Cerebellar cortex (tissue), 1 donor: ENCODE measurements at places on chromosomes 4 and X.

DNA sequence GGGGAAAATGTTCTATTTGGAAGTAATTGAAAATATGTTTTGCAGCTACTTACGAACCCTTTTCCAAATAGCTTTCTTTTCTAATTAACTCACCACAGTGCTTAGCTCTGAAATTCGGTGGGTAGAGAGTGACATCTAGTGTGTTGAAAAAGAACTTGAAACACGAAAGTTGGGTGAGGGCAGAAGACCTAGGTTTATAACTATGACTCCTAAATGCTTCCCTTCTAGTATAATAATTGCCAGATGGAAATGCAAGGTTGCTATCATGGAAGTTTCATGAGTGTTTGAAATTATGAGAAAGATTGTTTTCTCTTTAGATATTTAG lies 77.3 kb upstream of the NOCT start:
- DNase-seq, result peak; percentile 46

DNA sequence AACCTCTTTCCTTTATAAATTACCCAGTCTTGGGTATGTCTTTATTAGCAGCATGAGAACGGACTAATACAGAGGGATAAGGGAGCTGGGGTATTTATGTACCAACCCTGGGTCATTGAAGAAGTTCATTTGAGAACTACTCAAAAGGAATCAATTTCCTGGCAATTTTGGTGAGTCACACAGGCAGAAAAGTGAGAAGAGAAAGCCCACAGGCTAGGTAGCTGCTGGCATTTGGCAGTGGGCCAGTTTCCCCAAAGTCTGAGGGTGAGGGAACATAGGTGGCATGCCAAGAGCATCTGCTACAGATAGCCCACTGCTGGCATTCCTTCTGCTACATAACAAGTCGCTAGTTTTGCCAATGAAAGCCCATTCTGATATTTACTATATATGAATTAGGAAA lies 411.2 kb downstream of the MID1IP1 start:
- no peak for DNase-seq

DNA sequence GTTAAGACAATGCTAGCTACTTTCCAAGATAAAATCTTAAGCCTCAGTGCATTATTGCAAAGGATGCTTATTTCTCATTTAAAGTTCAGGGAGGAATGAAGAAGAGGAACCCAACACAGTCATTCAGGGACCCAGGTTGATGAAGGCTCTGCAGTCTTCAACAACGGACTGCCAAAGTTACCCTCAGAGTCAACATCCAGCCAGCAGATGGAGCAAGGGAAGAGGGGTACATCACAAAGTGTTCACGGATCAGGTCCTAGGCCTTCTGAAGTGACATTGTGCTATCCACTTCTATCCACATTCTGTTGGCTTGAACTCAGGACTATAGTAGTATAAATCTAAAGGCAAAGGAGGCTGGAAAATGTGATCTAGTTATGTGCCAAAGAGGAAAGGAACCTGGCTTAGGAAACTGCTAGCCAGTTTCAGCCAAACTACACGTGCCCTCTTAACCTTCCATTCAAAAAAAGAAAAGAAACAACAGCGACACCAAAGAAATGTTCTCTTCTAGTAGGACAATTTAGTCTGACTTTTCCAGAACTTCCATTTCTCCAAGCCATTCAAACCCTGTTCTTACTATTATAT lies 28.8 kb downstream of the NKX6-1 start:
- peak; percentile 16 for DNase-seq

DNA sequence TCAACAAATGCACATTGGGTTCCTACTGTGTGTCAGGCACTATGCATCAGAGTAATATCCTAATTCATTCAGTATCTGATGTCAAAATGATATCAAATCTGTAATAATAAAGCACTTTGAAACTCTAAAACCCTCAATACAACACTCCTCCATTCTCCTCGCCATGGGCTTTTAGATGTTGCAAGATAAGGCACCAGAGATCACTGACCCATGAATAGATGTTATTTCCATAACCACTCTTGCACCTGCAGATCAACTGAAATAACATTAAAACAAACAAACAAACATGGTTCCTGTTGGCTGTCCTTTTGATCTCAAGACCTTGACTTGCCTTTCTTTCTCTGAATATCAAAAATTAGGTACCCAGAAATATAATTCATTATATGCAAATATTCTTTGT lies 100.2 kb downstream of the MAB21L2 start:
- DNase-seq, result no peak

DNA sequence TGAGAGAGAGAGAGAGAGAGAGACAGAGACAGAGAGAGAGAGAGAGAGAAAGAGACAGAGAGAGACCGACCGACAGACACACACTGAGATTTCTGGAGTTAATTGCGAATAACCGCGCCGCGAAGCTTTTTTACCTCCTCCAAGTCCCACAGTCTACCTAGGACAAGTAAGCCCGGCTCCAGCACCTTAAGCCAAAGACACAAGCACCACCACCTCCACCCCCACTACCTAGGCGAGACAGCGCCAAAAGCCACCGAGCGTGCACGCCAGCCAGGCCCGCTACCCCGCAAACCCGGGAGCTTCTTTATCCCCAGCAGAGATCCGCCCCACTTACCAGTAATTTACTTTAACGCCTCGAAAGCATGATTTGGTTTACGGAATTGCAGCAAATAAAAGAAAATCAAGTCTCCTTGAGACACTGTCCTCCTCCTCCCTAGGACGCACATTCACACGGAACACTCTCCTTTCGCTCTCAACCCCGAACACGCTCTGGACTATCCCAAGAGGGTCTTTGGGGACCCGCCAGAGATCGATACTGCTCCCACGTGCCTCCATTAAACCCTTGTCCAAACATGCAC lies 649.6 kb upstream of the DIPK2B start:
- peak; percentile 5 for DNase-seq

DNA sequence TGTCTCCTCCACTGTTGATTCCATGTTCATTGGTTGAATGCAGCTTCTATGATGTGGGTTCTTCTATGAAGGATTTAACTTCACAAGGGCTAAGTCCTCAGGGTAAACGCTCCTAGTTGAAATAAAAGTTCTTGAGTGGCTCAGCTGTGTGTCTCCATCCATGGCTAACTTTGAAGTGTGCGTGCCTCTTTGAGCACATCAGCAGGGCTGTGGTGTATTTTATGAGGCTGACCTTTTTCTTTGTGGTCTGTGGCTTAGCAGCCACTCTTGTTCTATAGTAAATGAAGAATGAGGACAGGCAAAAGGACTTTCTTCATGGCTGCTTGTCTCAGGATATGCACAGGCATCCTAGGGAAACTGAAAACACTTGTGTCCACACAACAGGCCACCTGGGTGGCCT lies 88.5 kb downstream of the KIT start:
- DNase-seq, result no peak

DNA sequence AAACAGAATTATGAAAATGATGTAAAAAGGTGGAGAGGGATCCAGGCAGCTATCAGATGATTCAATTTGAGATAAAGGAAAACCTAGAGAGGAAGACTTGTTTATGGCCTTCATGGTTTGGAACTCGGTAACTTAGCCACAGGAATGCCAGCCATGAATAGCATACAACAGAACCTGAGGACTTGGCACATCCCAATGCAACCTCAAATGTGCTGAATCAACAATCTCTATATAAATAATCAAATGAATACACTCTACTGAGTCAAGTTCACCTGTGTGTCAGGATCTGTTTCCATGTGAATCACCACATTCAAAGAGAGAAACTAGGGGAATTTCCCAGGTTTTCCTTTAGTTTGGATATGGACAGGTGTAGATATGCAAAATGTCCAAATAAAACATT lies 86.9 kb downstream of the MBNL3 start:
- DNase-seq, result no peak

- no peak for DNase-seq
Measured at GRCh38 chr4:86845593-86845992, 3.6 kb downstream of the SLC10A6 start.

- DNase-seq, result no peak
Measured at GRCh38 chr4:3044870-3045819, 29.2 kb downstream of the HTT-AS start.

DNA sequence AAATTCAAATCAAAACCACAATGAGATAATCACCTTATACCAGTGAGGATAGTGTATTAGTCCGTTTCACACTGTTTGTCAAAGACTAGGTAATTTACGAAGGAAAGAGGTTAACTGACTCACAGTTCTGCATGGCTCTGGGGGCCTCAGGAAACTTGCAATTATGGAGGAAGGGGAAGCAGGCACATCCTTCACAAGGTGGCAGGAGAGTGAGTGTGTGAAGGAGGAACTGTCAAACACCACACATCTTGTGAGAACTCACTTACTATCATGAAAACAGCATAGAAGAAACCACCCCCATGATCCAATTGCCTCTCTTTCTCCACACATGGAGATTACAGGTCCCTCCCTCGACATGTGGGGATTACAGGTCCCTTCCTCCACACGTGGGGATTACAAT lies 54.7 kb upstream of the TRPC5 start:
- DNase-seq, result no peak

- DNase-seq, result no peak
Measured at GRCh38 chrX:31508338-31508737, 436.5 kb upstream of the FTHL17 start.

DNA sequence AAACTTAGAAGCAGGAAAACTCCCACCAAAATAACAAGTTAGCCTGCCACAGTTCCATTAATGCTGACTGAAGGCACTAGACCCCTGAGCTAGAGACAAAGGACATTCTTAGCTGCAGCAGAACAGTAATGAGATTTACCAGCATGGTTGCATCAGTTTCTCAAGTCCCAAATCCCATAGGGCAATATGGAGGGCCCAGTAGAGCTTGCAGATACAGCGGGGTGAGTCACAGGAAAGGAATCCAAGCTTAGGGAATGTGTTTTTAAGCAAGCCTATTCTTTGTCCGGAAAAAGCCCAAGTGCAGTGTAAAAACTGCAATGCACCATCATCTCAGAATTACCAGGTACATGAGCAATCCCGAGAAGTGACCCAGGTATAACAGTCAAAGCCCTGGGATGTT lies 51.3 kb upstream of the EXOC1L start:
- no peak for DNase-seq

DNA sequence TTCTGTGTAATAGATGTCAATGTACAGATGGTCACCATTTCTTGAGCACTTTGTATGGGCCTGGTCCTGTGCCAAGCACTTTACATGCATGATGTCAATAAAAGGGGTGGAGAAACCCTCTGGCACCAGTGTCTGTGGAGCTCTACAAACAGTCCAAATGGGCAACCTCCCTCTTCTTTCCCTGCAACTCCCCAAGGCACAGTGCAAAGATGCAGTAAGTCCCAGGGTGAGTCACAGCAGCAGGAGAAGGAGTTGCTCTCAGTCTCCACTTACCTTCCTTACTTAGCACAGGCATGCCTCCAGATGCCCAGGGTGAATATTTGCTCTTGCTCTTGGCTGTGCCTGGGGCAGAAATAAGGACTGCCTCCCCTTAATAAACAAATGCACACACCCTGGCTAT lies 4.3 kb downstream of the OCIAD2 start:
- no peak for DNase-seq

GRCh38 chrX:119997570-119997969 lies 54.0 kb upstream of the NKAP start:
- DNase-seq, result no peak
